ENCODE measurements at places on chromosomes 3 and 15.

DNA sequence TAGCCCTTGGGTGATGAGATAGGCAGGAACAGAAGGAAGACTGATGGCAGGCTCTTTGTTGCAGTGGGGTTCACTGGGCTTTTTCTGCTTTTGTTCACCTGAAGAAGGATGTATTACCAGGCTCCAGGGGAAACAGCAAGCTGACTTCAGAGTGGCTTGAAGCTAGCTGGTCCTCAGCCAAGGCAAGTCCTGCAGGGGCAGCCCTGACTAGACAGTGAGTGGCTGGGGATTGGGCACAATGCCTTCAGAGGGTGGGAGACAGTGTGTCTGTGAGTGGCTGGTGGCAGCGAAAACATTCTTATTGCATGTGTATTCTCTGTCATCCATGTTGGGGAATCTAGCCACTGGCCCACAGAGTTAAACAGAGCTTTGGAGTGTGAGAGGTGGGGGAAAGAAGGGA is 2.3 kb upstream of the TEX264 start:
- DNase-seq = no peak

DNA sequence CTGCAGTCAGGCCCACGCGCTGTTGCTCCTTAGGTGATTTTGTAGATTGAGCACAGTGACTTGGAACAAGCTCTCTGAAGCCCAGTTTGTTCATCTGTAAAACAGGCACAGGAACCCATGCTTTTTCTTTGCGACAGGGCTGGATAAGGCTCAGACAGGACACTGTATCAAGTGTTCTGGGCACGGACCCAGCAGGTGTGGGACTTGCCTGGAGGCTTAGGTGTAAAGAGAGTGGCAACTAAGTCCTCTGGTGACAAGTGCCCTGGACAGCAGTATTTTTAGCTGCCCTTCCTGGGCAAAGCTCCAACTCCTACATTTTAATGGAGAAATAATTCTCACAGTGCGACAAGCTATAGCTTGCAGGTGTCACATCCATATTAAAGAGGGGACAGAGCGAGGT is 32.2 kb downstream of the CD276 start:
- no peak for DNase-seq

DNA sequence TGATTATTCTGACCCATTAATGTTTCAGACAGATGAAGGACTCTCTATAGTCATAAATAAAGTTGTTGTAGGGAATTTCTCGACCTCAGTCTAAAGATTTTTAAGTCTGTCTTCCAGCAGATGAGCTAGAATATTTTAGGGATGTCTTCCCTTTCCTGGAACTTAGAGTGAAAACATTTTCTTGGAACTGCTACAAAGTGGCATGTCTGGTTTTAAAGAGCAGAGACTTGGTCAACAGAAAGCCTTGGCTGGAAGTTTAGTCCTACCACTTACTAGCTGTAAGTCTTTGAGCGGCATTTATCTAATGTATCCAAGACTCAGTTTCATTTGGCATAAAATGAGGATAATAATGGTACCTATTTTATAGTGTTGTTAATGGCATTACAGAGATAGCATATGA is 120.0 kb upstream of the TGFBR2 start:
- DNase-seq = no peak

DNA sequence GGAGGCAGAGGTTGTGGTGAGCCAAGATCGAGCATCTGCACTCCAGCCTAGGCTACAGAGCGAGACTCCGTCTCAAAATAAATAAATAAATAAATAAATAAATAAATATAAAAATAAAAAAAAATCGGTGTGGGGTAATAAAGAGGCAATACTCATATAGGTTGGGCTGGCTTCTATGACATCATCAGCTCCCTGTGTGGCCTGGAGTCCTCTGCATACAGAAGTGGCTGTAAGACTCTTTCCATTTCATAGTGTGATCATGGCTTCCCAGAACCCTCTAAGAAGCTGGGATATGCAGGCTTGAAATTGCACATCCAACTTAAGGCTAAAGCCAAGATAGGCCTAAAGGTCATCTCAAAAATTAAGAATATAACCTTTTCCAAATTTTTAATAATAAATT is 101.6 kb downstream of the ZIC4 start:
- DNase-seq = no peak

DNA sequence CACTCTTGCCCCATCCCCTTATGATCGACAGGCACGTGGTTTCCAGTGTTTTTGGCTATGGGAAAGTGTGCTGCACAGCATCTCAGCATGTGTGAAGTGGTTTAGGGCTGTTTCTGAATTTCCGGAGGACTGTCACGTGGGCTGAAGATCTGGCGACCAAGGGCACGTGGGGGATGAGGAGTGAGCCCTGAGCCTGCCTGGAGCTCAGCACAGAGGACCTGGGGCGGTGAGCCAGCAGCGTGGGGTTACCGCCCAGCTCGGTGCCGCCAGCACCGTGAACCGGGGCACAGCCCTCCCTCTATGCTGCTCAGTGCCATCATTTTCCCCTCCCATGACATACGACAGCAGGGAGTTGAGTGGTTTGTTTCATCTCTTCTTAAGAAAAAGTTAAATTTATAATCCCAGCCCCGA is 150.2 kb downstream of the DNAJB8 start:
- peak; percentile 45 for DNase-seq

DNA sequence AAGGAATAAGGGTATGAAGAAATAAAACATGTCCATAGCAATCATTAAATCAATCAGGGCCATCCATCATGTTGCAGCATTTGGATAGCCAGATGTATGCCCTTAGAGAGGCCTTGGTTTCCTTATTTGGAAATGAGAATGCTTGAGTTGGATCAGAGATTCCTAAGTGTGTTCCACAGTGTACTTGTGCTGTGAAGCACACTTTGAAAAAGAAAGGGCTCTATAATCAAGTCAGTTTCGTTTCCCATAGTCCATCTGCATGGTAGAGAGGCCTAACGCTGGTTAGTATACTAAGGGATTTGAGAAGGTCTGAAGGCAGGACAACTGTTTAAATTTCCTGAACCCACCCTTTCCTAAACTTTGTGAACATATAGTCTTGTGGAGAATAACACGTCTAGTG is 30.9 kb downstream of the RBMS3 start:
- DNase-seq = no peak

Data from eye (tissue), 1 donor.